ENCODE measurements at places on chromosomes 16 and 17. TPM values are rescaled to one million over a fixed set of nuclear protein-coding genes. Genes with fewer than 3 reads are reported as not detected.

GRCh38 chr17:81367171-81367570 is 28.1 kb upstream of the BAHCC1 start:
- no peak for DNase-seq
- H3K4me1 ChIP-seq: peaks cover 6% of the 10 kb centered on the region
- peaks cover 3% of the 10 kb centered on the region for H3K27me3 ChIP-seq
- no peak overlapping the region for H3K27ac ChIP-seq
- no peak overlapping the region for H3K4me3 ChIP-seq

DNA sequence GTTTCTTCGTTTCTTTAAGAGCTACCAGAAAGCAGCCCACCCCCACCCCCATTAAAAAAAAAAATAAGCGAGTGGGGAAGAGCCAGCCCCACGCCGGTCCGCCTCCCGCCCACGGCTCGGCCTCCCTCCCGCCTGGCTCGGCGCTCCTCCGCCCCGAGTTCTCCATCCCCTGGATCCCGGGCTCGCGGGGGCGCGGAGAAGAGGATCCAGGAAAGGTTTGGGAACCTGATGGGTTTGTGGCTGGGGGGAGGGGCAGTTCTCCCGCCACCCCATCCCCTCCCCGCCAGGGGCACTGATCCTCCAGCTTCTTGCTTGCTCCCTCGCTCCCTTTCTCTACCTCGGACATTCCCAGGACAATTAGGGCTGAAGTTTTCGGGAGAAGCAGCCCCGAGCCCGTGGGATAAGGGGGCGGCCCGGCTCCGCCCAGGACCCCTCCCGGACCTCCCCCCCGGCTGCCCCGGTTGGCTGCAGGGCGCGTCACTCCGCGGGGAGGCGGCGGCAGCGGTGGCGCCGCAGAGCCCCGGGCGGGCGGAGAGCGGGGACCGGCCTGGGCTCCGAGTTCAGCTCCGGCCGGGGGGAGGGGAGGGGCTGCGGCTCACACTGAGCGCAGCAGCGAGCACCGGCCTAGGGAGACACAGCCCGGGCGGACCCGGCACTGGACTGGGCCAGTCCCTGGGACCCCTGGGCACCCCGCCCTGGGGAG is 1.0 kb upstream of the SALL1 start:
- peaks cover 22% of the 10 kb centered on the region for H3K27me3 ChIP-seq
- H3K4me3 ChIP-seq: peak overlapping the region; percentile 57
- no peaks in the 10 kb centered on the region for H3K36me3 ChIP-seq
- no peak overlapping the region for H3K27ac ChIP-seq

GRCh38 chr16:28925386-28926228 is 569 bp upstream of the RABEP2 start:
- peaks cover 7% of the 10 kb centered on the region for H3K4me1 ChIP-seq
- H3K27me3 ChIP-seq: peaks cover 5% of the 10 kb centered on the region
- H3K27ac ChIP-seq: peak overlapping the region; percentile 96
- peak overlapping the region; percentile 91 for H3K4me3 ChIP-seq
- DNase-seq: peak; percentile 87

DNA sequence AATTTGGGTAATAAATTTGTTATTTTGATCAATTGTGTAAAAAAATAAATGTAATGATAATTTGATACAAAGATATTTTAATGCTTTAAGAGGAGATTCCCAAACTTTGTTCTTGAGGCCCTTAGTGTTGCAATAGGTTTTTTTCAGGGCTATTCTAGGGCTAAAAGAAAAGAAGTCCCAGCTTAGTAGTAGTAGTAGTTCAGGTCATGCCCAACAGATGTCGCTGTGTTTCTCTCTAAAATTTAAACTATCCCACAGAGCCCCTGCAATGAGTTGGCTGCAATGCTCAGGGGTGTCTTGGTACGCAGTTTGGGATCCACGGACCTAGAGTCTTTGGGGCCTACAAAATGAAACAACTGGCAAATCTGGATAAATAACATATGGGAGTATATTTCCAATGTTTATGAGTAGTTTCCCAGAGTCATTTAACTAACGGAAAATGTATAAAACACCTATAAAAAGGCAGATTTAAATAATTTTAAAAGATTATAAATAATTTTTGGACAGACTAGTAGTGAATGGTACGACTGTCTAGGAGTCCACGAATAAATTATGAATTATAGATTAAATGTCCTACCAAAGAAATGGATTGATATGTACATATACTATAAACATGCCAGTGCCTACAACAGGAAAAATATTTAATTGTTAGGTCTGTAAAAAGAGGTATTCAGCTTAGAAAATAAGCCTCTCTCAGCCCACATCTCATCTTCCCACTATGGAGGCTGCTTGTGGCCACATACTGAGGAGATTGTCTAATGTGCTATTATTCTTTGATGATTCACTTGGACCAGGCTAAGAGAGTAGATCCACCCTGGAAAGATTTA is 228.5 kb upstream of the PMFBP1 start:
- DNase-seq: no peak
- H3K4me1 ChIP-seq: no peaks in the 10 kb centered on the region
- no peak overlapping the region for H3K27ac ChIP-seq
- H3K27me3 ChIP-seq: no peaks in the 10 kb centered on the region

DNA sequence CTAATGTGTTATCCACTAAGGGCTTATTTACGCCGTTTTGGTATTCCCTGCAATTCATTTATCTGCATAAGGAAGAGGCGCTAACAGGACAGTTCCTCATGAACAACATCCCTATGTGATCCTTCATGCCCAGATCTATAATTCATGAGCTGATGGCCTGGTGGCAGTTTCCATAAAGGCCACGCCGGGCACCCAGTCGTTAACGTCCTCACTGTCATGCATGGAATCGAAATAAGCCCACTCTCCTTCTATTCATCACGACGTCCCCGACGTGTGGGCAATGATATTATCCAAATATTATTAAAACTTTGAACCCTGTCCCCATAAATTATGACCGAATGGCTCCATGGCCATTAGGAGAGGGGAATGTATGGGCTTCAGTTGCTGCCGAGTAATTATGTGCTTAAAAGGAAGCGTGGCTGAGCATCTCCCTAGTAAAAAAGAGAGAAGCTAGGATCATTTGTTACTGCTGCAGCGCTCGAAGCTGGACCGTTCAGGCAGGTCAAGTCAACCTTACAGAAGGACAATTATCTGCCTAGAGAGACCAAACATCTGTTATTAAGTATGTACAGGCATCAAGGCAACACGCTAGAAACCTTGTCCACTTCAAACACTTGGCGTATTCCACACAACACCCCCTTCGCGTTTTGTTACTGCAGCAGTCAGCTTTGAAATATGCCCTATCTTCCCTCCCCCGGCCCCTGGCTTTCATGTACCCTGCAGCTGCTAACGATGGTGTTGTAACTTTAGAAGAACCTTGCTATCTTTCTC is 94.0 kb upstream of the SALL1 start:
- peaks cover 3% of the 10 kb centered on the region for H3K27me3 ChIP-seq
- H3K36me3 ChIP-seq: peaks cover 3% of the 10 kb centered on the region
- no peak overlapping the region for H3K27ac ChIP-seq
- no peak for DNase-seq

GRCh38 chr17:3893720-3894116 is 865 bp upstream of the CAMKK1 start:
- H3K4me1 ChIP-seq: peaks cover 42% of the 10 kb centered on the region
- peak overlapping the region; percentile 90 for H3K4me3 ChIP-seq
- H3K36me3 ChIP-seq: no peaks in the 10 kb centered on the region
- no peak for DNase-seq
- peak overlapping the region; percentile 85 for H3K27ac ChIP-seq

DNA sequence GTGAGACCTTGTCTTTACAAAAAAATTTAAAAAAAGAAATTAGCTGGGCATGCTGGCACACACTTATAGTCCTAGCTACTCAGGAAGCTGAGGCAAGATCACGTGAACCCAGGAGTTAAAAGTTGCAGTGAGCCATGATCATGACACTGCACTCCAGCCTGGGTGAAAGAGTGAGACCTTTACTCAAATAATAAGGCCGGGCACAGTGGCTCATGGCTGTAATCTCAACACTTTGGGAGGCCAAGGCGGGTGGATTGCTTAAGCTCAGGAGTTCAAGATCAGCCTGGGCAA is 11.5 kb upstream of the RIPOR1 start:
- no peak for DNase-seq
- H3K36me3 ChIP-seq: no peaks in the 10 kb centered on the region
- peaks cover 9% of the 10 kb centered on the region for H3K27me3 ChIP-seq
- H3K4me3 ChIP-seq: no peak overlapping the region
- H3K27ac ChIP-seq: no peak overlapping the region

DNA sequence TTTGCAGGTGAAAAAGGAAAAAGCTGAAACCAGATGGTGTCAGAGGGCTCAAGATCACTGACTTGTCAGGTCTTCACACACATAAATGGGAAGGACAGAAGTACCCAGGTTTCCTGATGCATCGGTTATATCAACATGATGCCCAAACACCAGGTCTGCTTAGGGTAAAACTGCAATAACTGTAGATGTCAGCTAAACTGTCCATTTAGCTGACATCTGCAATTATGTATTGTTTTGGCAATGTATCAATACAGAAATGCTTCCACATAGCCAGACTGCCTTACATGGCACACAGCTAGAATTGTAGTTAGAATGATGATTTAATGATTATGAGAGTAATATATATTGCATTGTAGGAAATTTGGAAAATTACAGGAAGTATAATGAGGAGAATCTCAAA is 5.0 kb downstream of the ACSM3 start:
- no peaks in the 10 kb centered on the region for H3K36me3 ChIP-seq
- H3K4me1 ChIP-seq: no peaks in the 10 kb centered on the region
- no peak overlapping the region for H3K4me3 ChIP-seq
- no peaks in the 10 kb centered on the region for H3K27me3 ChIP-seq
- no peak for DNase-seq
- no peak overlapping the region for H3K27ac ChIP-seq

GRCh38 chr17:59296190-59296589 is 35.3 kb upstream of the YPEL2 start:
- no peak overlapping the region for H3K4me3 ChIP-seq
- no peaks in the 10 kb centered on the region for H3K4me1 ChIP-seq
- H3K27ac ChIP-seq: no peak overlapping the region

- no peak for DNase-seq
- H3K27me3 ChIP-seq: no peaks in the 10 kb centered on the region
- H3K27ac ChIP-seq: no peak overlapping the region
- H3K36me3 ChIP-seq: no peaks in the 10 kb centered on the region
- H3K4me1 ChIP-seq: no peaks in the 10 kb centered on the region
These were observed 511.9 kb downstream of the HAPSTR1 start for GRCh38 chr16:9603316-9603715.

DNA sequence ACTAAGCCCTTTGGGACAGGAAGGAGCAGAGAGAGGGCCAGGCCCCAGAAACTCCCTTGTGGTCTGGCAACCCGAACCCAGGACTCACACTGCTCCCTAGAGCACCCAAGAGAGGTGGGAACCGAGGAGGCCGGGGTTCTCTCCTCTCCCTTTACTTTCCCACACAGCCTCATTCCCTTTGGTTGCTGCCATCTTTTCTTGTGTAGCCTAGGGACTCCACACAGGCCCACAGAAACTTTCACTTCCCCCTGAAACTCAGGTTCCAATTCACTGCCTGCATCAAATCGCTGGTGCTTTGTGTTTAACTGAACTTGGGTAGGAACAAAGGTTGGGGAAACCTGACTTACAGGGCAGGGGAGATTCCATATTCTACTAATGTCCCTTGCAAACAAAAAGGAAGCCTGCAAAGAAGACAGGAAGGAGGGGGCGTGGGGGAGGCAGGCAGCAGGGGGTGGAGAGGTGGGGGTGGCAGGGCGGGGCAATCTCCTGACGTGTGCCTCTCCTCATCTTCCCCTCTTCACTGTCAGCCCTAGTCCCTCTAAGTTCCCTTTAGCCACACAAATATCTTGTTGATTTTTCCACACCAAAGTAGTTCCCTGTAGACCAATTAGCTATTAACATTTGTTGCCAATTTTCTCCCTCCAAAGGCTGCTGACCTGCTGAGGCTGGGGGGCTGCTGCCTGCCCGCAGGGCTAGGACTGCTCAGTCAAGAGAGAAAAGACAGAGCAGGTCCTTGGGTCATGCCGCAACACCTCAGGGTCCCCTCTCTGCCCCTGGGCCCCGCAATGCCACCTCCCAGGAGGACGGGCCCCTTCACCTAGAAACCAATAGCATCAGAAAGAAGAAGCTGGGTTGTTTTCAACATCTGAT is 8.0 kb downstream of the ST3GAL2 start:
- H3K4me1 ChIP-seq: peaks cover 58% of the 10 kb centered on the region
- no peak for DNase-seq
- peak overlapping the region; percentile 69 for H3K27ac ChIP-seq
- peak overlapping the region; percentile 77 for H3K4me3 ChIP-seq

DNA sequence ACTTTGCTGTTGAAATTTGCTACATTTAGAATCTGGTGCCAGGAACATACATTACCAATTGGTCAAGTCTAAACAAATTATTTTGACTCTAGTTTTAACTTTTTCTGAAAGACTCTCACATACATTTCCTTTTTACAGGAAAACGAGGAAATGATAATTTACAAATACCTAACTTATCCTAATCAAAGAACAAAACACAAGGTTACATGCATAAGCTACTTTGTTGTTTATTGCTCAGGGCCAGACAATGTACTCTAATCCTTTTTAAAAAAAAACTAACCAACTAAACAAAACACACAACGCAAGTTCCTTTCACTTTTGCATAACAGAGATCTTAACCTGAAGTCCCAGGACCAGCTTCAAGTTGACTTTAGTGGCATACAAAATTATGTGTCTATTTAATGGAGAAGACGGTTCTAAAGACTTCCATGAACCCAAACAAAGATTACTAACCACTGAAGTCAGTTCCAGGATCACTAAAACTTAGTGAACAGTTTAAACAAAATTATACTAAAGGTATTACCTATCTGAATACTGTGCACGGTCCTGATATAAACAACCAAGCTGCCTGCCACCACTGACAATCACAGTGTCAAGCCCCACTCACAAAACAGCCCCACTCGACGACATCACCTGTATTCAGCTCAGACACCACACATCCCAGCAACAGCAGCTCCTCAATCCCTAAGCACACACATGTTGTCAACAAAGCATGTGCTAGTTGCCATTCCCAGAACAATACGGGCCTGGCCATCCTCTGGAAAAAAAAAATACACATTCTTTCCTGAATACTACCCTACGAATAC is 1.9 kb downstream of the ZNF652 start:
- DNase-seq: no peak
- no peaks in the 10 kb centered on the region for H3K36me3 ChIP-seq
- peaks cover 10% of the 10 kb centered on the region for H3K27me3 ChIP-seq
- peak overlapping the region; percentile 81 for H3K27ac ChIP-seq
- peaks cover 11% of the 10 kb centered on the region for H3K4me1 ChIP-seq
- H3K4me3 ChIP-seq: peak overlapping the region; percentile 98

- no peak overlapping the region for H3K4me3 ChIP-seq
- no peak overlapping the region for H3K27ac ChIP-seq
- peak; percentile 57 for DNase-seq
- peaks cover 9% of the 10 kb centered on the region for H3K4me1 ChIP-seq
- H3K27me3 ChIP-seq: peaks cover 3% of the 10 kb centered on the region
These were observed 100.9 kb downstream of the PARN start for GRCh38 chr16:14529010-14529669.

GRCh38 chr16:29815032-29815721 is 775 bp upstream of the PAGR1 start:
- H3K4me3 ChIP-seq: peak overlapping the region; percentile 98
- peaks cover 26% of the 10 kb centered on the region for H3K27me3 ChIP-seq
- no peak for DNase-seq
- peak overlapping the region; percentile 93 for H3K27ac ChIP-seq

GRCh38 chr16:86634292-86634691 is 55.9 kb downstream of the FOXL1 start:
- no peak overlapping the region for H3K27ac ChIP-seq
- no peak overlapping the region for H3K4me3 ChIP-seq

Gene KRTAP4-9
- not detected for total RNA-seq

Gene CFAP97D1
- not detected for total RNA-seq

Gene MPP2
- total RNA-seq: 51.6 TPM

Gene CCL11
- total RNA-seq: not detected

Gene STH
- 4.1 TPM for total RNA-seq

Gene CCL16
- not detected for total RNA-seq

Gene HOXB1
- total RNA-seq: not detected

Gene ZG16B
- total RNA-seq: not detected

Data from glutamatergic neuron (in vitro differentiated cells).